ENCODE measurements at places on chromosomes 7 and 10.

DNA sequence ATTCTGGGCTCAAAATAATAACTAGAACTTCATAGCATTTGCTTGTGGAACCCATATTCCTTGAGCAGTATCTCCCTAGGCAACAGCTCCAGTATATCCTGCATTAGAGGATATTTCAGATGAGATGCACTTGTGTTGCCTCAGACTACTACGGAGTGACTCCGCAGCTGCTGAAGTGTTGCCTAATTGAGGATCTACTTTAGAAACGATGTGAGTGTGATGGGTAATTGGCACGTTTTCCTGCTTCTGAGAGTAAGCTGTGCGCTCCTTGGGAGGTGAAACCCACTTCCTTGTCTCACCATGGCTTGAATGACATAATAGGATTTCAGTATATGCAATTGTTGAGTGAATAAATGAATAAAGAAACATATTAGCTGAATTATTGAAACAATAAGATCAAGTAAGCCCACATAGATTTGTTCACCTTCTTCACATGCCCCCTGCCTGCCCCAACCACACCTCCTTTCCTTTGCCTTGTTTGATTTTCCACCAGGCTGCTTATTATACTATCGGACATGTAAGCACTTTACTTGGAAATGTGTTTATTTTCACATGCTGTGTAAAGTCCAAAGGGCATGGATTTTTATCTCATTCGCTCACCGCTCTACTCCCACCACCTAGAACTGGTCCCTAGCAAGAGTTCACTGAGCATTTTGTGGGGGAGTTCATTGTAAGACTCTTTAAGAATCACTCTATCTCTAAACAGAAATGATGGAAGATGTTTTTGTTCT is 303.8 kb downstream of the KCNMA1 start:
- DNase-seq = no peak

GRCh38 chr10:90440870-90441269 is 417.0 kb downstream of the HTR7 start:
- DNase-seq = no peak

- no peak for DNase-seq
These were observed 994 bp upstream of the LRGUK start for GRCh38 chr7:134126146-134126545.

DNA sequence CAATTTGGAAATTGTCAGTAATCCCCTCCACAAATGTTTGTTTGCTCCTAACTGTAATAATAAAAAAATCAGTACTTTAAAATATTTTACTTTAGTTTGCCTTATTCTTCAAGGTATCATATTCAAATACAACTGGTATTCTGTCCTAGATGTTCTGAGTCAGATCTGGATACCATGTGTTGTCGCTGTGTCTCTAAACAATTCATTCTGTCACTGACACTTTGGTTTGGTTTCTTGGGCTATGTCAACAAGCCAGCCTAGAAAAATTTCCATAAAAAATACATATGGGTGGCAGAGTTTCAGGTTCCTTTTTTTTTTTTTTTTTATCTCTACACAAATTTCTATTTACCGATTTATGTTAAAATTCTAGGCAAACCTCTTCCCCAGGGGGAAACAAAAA is 33.2 kb upstream of the SEMA3D start:
- no peak for DNase-seq

DNA sequence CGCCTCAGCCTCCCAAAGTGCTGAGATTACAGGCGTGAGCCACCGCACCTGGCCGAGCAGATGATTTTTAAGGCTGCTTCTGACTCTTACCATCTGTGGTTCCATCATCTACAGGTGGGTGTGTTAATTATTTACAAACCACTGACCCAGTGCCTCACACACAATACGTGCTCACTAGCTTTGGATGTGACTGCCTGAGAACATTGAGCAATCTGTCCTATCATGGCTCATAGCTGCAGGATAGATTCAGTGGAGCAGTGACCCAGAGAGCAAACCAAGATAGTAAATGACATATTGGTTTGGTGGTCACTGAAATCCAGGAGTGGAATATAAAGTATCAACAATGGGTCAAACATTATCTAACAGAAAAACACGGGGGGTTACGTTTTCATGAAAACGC is 24.1 kb downstream of the GPAM start:
- DNase-seq = no peak

- DNase-seq = no peak
These were observed 116.6 kb downstream of the BUB3 start for GRCh38 chr10:123270806-123271205.

- no peak for DNase-seq
These were observed 1.2 kb upstream of the ITGB1 start for GRCh38 chr10:32959006-32959920.

DNA sequence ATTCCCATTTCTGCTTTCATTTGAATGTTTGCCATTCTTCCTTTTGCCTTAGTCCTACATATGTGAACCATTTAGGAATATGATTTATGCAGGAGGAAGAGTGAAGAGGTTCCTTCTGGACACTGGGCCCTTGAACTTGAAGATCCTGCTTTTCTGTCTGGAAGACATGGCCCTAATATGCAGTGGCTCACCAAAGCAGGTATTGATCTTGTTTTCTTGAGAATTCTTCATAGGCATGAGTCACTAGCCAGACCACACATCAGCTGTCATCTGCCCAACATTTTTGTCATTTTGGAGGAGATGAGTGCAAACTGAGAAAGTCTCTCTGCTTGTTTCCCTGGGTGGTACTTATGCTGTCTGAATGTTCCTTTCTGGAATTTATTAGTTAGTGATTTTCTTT is 382.6 kb downstream of the LRMDA start:
- DNase-seq = no peak

Data from stimulated activated CD8-positive, alpha-beta memory T cell treated with anti-CD3 and anti-CD28 coated beads, Interleukin-12 subunit alpha, Interleukin-12 subunit beta, amount 100 ng/mL, for 4 hours (primary cell).